ENCODE measurements at places on chromosomes 7 and 10. TPM values are rescaled to one million over a fixed set of nuclear protein-coding genes. Genes with fewer than 3 reads are reported as not detected.

Gene OPALIN
- total RNA-seq: not detected

Gene WNT8B
- 0.20 TPM for total RNA-seq

Gene ZNF365
- not detected for total RNA-seq

Gene HKDC1
- 3.7 TPM for total RNA-seq

Gene VSTM4
- total RNA-seq: 0.10 TPM

Gene CLIP2
- 2.6 TPM for total RNA-seq

Gene ZNF107
- 17.5 TPM for total RNA-seq

Gene NACAD
- total RNA-seq: 0.05 TPM

Gene EIF3A
- total RNA-seq: 148 TPM

Gene IL6
- 1.2 TPM for total RNA-seq

Gene KLF14
- total RNA-seq: not detected

Gene ICA1
- total RNA-seq: 0.95 TPM

Gene DEPP1
- total RNA-seq: 4.4 TPM

Gene HOXA7
- not detected for total RNA-seq

Gene OR6V1
- not detected for total RNA-seq

Gene MAGI2
- 0.07 TPM for total RNA-seq

Gene HOXA3
- total RNA-seq: not detected

Gene PNLIP
- not detected for total RNA-seq

Gene ABCC2
- total RNA-seq: 2.2 TPM

Gene TRIM74
- 2.6 TPM for total RNA-seq

Gene AKR1C2
- total RNA-seq: not detected

Gene FGL2
- 4.4 TPM for total RNA-seq

Gene TMEM196
- total RNA-seq: not detected

Gene ADGRA1
- not detected for total RNA-seq

Gene AS3MT
- total RNA-seq: 0.12 TPM

Gene DENND2A
- not detected for total RNA-seq

Gene NFE2L3
- total RNA-seq: 71.7 TPM

Gene PITRM1
- 54.9 TPM for total RNA-seq

Gene CYP2C9
- total RNA-seq: not detected

Gene GDF2
- total RNA-seq: not detected

Gene AVL9
- 37.8 TPM for total RNA-seq

Gene SORCS1
- not detected for total RNA-seq

Gene NOS3
- 10.5 TPM for total RNA-seq

Gene ZNF804B
- total RNA-seq: not detected

Gene ARHGEF35
- 3.6 TPM for total RNA-seq

Gene MRPS33
- total RNA-seq: 67.6 TPM

Gene HNRNPA2B1
- total RNA-seq: 704 TPM

Gene FXYD4
- total RNA-seq: not detected

Gene NEBL
- not detected for total RNA-seq

Gene CYP2E1
- 1.0 TPM for total RNA-seq

Gene MEST
- 1.2 TPM for total RNA-seq

Gene CTAGE6
- 1.7 TPM for total RNA-seq

Gene MUC12
- total RNA-seq: not detected

Gene NPC1L1
- not detected for total RNA-seq

Data from T-helper 1 cell treated with Interleukin-12 subunit alpha and Interleukin-12 subunit beta and Interleukin-4 antibody, amounts not matched to agents 30 ng/mL and 1 ng/mL, for 36 hours (primary cell).